ENCODE measurements at places on chromosomes 4 and X.

DNA sequence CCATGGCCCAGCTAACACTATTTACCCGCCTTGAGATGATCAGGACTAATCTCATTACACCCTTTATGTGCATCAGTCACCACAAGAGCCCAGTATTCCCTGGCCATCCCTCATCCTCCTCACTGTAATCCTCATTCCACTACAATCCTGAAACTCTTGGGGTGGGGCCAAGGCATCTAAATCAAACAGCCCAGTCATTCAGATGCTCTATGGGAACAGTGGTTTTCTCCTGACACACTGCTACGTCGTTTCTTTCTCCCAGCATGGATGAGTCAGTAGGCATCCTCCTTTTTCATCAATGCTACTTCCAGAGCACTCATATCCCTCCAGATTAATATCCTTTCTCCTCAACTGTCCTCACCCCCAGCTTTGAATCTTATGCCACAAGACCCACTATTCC, 5.6 kb downstream of the SDAD1 start:
- DNase-seq: no peak

GRCh38 chr4:24973404-24973746, 57.4 kb downstream of the LGI2 start:
- no peak for DNase-seq

DNA sequence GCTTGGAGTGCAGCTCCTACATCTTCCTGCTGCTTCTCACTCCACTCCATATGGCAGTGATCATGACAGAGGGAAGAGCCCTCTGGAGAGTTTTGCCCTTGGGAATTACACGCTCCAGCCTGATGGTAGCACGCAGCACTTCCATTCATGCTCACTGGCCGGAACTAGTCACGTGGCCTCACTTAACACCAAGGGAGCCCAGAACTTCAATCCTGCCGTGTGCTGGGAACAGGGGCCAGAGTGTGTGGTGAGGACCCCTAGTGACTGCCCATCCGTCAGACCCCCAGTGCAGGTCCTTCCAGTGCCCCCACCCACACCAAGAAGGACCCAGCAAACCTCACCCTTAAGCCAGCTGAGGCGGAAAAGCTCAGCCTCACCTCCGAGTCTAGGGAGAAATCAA, 230.7 kb downstream of the EVC2 start:
- no peak for DNase-seq

- DNase-seq: no peak
These were observed 130.8 kb downstream of the COL4A6 start for GRCh38 chrX:108307132-108308085.

DNA sequence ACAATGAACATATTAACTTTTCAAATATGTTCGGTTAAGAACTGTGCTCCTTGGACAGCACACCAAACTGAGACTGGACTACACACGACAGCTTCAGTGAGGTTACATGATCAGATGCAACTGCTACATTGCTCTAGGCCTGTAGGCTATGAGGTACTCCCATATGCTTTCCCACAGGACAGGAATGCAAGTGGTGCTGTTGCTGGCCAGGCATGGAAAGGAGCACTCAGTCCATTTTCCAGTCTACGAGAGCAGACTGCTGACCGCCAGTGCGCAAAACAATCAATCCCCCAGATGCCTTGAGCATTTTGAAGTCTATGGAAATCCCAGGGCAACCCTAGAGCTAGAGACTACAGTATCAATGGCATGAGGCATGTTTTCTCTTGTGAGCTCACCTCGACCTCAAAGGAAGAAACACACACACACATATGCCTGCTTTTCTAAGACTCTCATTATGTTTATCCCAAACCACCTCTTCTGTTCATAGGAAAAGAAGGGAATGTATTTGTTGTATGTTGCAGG, 70.8 kb upstream of the SPP1 start:
- no peak for DNase-seq

DNA sequence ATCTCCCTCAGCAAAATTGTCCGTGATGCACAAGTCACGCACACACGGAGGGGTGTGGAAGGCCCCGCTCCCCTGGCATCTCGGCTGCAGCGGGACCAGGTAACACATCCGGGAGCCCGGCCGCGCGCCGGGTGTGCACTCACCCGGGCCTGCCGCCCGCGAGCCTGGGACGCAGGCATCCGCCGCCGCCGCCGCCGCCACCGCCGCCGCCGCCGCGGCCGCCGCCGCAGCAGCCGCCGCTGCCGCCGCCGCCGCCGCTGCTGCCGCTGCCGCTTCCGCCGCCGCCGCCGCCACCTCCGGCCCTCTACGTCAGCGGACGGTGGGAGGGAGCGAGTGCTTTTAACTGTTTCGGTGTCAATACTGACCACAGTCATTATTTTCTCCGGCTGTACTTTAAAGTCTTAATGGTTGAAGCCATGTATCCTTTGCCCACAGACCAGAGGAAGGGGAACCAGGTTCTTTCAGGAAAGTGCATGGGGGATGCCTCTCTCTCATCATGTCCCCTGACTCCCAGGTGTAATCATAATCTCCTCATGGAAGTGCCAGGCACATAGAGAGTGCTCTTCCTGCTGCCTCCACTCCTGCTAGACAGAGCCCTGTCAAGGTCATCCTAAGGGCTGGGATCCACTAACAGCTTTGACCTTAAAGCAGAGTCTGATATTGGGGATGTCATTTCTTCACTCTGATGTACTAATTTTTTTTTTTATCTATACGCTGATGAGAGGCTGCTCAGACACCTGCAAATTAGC, 38.0 kb downstream of the MAGEE2 start:
- DNase-seq: no peak

DNA sequence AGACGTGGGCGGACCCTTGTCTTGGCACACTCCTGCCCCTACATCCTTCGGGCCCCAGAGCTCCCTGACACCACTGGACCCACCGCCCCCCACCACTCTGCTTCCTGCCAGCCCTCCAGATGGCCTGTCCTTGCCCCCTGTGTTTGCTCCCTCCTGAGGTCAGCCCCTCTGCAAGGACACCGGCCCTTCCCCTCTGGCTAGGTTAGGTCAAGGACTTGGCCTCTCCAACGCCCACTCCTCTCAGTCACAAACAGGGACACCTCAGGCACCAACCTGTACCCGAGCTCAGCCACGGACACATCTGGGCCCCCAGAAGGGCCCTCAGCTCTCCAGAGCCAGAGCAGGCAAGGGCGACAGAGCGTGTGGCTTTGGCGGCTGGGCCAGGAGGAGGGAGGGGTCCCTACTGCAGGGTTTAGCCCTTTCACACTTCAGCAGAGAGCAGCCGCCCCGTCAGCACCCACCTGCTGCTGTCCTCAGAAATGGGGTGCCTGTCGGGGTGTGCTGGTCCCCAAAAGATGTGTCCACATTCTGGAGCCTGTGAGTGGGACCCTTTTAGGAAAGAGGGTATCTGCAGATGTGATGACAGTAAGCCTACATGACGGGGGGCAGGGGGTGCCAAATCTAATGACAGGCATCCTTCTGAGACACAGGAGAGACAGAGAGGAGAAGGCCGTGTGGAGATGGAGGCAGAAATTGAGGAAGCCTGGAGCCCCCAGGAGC, 23.5 kb upstream of the DUSP9 start:
- no peak for DNase-seq

GRCh38 chr4:149029056-149029651, 586.9 kb upstream of the NR3C2 start:
- peak; percentile 11 for DNase-seq

DNA sequence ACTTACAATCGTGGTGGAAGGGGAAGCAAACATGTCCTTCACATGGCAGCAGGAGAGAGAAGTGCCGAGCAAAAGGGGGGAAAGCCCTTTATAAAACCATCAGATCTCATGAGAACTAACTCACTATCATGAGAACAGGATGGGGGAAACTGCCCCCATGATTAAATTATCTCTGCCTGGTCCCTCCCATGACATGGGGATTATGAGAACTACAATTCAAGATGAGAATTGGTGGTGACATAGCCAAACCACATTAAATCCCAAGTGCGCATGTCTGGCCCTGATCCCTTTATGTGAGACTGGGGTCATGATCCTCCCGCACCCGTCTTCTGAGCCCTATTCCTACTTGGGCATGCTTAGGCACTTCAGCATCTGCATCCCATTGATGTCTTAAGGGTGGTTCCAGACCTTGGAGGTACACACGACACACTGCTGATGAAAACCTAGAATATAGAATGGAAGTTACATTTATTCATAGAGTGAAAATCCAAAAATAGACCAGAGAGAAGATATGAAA, 116.0 kb downstream of the PTTG2 start:
- DNase-seq: no peak

- no peak for DNase-seq
These were observed 94.5 kb upstream of the PRKX start for GRCh38 chrX:3807906-3808305.

DNA sequence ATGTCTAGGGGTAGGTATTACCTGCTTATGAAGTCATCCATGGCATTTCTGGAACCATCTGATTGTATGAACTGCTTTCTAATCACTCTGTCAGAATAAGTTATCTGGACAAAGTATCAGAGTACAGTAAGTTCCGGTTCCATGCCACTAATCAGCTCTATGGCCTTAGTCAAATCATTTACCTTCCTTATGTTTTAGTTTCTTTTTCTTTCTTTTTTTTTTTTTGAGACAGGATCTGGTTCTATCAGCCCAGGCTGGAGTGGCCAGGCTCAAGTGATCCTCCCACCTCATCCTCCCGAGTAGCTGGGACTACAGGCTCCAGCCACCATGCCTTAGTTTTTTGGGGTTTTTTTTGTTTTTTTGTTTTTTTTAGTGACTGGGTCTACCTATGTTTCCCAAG, 11.5 kb downstream of the XIAP start:
- no peak for DNase-seq

GRCh38 chr4:93646233-93646930, 182.2 kb upstream of the ATOH1 start:
- no peak for DNase-seq

DNA sequence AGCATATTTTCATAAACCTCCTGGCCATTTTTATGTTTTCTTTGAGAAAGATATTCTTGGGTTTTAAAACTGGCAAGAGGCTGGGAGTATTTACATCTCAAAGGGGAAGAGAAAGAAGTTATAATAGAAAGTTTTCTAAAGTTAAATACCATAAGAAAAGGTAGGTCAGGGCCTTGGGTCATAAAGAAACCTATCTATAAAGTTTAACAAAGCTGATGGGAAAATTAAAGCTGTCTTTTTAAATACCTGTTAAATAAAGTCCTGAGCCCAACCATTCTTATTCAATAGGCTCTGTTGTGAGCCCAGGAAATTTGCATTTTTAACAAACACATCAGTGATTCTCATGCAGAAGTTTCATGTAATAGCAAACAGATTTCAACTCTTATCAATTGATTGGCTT, 451.8 kb upstream of the INTU start:
- DNase-seq: no peak

GRCh38 chrX:36957425-36958328, 50.5 kb upstream of the FAM47C start:
- DNase-seq: no peak

GRCh38 chrX:63809173-63809572, 24.2 kb upstream of the ARHGEF9 start:
- no peak for DNase-seq

DNA sequence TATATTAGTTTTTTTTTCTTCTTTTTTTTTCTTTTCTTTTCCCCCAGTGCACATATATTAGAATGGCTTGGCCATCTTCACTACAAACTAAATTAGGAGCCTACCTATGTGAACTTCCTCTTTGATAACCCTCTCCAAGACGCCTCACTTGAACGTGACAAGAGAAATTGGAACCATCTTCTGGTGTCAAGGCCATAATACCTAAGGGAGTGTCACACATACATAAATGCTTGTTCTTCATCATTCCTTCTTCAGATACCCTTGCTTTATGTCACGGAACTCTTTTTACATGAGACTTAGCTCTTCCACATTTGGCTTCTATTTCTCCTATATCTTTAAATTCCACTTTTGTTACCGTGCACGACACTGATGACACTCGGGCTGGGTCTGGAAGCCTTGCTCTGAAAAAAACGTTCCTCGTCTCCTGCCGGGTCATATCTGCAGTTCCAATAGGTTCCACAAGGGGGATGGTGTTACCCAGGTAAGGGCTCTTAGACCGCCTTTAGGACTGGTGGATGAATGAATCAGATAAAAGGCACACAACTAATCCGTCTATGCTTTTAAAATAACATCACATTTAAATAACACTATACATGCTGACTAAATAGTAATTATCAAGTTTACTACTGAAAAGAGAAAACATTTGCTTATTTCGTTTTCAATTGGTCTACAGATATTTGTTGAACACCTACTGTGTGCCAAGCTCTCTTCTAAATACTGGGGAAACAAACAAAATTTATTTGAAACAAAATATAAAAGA, 19.9 kb downstream of the DGAT2L6 start:
- peak; percentile 61 for DNase-seq

DNA sequence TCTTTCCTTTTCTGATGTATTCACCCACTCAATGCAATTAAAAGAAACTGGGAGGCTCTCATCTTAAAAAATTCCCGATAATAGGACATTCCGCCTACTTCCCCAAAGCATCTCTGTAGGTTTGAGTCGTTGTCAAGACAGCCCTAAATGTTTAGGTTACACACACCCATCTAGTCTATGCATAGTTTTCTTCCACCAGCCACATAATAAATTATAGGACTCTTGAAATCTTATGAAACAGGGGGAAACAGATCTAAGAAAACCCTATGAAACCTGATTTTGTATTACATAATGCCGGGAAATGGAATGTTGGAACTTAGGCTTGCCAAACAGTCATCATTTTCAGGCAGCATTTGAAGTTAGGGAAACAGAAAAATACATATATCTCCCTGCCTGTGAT, 150.0 kb downstream of the PRKX start:
- no peak for DNase-seq

DNA sequence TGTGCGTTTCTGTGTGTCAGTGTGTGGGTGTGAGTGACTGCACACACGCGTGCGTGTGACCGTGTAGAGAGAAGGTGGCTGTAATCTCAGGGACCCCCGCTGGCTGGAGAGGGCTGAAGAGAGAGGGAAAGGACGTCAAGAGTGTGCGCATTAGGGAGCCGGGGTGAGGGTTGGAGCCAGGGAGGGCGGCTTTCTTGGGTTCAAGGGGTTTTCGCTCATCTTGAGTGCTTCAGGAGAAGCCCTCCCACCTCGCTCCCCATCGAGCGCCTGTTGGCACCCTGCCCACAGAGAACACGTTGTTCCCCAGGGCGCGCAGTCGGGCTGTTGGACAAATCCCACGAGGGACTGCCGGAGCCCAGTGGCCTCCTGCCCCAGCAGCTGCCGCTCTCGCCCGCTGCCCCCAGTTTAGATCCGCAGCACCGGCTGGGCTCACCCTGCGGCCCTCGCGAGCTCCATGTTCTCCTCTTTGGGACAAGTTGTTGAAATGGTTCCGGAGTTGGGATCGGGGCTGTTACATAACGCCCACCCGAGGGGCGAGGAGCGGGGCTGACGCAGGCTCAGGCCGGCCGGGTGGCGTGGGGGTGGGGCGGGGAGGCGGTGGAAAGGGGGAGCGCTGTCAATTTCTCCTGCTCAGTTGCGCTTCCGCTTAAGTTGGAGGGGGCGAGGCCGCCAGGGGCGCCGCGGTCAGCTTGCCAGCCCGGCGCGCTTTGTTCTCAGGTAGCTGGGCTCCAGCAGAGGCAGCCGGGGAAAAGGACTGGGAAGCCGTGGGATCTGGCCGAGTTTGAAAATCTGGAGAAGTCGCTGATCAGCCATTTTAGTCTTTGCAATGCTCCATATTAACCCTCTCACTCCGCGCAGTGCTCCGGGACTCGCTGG, 1.6 kb downstream of the GRIA2 start:
- peak; percentile 43 for DNase-seq

All from SHP77 (cell line).